CD8-positive, alpha-beta memory T cell (primary cell): ENCODE measurements at places on chromosomes 5 and 9. TPM values are rescaled to one million over a fixed set of nuclear protein-coding genes. Genes with fewer than 3 reads are reported as not detected.

DNA sequence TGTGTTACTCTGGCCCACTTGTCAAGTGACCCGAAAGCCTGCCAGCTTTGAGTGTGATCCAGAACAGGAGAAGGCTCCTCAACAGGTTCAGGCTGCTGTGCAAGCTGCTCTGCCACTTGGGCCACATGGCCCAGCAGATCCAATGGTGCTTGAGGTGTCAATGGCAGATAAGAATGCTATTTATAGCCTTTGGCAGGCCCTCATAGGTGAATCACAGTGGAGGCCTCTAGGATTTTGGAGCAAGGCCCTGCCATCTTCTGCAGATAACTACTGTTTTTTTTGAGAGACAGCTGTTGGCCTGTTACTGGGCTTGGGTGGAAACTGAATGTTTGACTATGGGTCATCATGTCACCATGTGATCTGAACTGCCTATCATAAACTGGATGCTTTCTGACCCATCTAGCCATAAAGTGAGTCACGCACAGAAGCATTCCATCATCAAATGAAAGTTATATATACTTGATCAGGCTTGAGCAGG, 180.8 kb downstream of the CARTPT start:
- no peak overlapping the region for H3K27ac ChIP-seq
- H3K4me3 ChIP-seq: no peak overlapping the region
- no peak for DNase-seq
- H3K27me3 ChIP-seq: no peaks in the 10 kb centered on the region
- H3K4me1 ChIP-seq: no peaks in the 10 kb centered on the region

GRCh38 chr5:56861893-56862485, 46.6 kb downstream of the MAP3K1 start:
- no peaks in the 10 kb centered on the region for H3K4me1 ChIP-seq
- no peak overlapping the region for H3K4me3 ChIP-seq
- no peaks in the 10 kb centered on the region for H3K27me3 ChIP-seq
- no peak for DNase-seq
- no peak overlapping the region for H3K27ac ChIP-seq

GRCh38 chr9:87516926-87517290, 19.2 kb downstream of the DAPK1 start:
- no peaks in the 10 kb centered on the region for H3K36me3 ChIP-seq
- H3K27me3 ChIP-seq: no peaks in the 10 kb centered on the region
- no peak overlapping the region for H3K27ac ChIP-seq
- no peaks in the 10 kb centered on the region for H3K4me1 ChIP-seq

- no peaks in the 10 kb centered on the region for H3K27me3 ChIP-seq
- no peaks in the 10 kb centered on the region for H3K4me1 ChIP-seq
- H3K4me3 ChIP-seq: no peak overlapping the region
Observed at GRCh38 chr5:76016258-76016657, 66.9 kb upstream of the SV2C start.

DNA sequence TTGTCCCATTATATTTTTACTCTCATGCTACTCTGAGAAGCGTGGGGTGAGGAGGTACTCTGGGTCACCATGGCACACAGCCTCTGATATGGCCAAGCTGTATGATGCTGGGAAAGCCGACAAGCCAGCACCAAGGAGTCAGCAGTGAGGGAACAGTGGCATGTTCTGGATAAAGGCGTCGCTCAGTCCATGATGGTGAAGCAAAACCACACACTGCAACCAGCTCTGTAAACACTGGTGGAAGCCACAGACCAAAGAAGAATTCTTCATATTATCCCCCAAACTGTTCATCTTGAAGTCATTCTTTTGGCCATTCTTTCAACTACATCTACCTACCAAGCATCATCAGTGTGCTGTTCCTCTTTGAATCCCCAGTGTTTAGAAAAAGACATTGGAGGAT, 264.6 kb downstream of the ARHGEF28 start:
- H3K4me3 ChIP-seq: no peak overlapping the region
- no peaks in the 10 kb centered on the region for H3K4me1 ChIP-seq
- no peaks in the 10 kb centered on the region for H3K27me3 ChIP-seq
- H3K36me3 ChIP-seq: no peaks in the 10 kb centered on the region

DNA sequence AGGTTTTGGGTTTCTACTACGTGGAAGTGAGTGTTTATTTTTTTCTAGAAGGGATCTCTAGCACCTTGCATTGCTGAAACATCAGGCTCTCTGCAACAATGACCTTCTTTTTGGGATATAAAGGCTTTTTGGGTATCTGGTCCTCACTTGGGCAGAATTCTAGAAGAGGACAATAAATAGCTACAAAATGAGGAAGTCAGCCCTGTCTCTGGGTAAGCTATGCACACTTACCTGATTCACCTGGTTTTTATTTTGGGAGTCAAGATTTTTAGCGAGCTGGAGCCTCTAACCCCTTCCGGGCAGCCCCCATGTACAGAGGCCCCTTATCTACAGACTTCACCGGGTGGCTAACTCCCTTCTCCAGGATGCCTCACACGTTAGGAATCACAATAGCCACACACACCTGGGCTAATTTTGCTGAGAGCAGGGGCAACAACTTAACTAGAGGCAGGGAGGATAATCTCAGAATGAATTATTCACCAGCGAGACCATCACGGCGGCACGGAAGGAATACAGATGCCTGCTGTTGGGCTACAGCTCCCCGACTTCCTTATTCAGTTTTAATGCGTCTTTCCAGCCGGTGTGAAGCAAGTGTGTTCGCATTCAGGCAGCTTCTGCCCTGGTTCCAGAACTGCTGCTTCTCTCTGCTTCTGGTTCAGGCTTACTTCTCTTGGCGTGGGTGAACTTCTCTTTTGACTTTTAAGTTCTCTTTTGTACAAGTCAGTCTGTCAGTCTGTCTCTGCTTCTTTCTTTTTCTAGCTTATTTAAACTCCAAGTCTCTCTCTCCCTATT, 341.0 kb upstream of the PANK3 start:
- no peak overlapping the region for H3K27ac ChIP-seq
- no peak for DNase-seq
- no peaks in the 10 kb centered on the region for H3K36me3 ChIP-seq

GRCh38 chr9:130240410-130241197, 25.0 kb upstream of the HMCN2 start:
- H3K36me3 ChIP-seq: no peaks in the 10 kb centered on the region
- H3K4me3 ChIP-seq: no peak overlapping the region
- peaks cover 25% of the 10 kb centered on the region for H3K4me1 ChIP-seq
- H3K27me3 ChIP-seq: no peaks in the 10 kb centered on the region

DNA sequence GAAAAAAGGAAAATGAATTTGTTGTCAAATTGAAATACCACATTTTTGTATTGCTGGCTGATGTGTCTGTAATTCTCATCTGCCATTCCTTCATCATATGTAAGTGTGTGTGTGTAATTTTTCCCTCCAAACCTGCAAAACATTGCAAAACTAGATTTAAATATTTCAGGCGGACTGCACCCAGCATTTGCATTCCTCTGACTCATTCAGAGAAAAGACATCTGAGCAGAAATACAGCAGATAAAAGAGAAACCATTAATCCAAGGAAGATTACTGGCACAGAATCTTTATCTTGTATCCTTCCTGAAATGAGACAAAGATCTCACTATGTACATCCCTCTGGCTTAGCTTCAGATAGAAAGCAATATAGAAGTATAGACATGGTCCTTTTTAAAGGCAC, 275.3 kb downstream of the TMEM38B start:
- H3K36me3 ChIP-seq: no peaks in the 10 kb centered on the region
- H3K4me3 ChIP-seq: no peak overlapping the region
- no peak for DNase-seq

DNA sequence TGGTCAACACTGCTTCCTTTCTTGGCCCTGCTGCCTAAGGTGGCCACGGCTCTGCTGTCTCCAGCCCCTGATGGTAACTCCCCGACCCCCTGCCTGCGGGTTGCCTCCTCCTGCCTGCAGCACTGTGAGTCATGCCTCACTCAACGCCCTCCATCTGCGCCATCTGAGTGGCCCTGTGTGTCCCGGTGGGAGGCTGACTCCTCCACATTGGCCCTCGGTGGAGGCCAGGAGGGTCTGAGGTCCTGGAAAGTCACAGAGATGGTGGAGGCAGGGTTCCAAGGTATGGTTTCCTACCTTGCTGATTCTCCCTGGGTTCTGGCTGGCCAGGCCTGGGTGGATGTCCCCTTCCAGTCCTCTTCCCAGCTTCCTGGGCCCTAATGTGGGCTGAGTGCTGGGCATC, 64.5 kb upstream of the ADAMTS2 start:
- no peak overlapping the region for H3K27ac ChIP-seq
- DNase-seq: no peak
- H3K27me3 ChIP-seq: no peaks in the 10 kb centered on the region
- H3K4me3 ChIP-seq: no peak overlapping the region

- no peaks in the 10 kb centered on the region for H3K36me3 ChIP-seq
- no peak overlapping the region for H3K4me3 ChIP-seq
- no peak for DNase-seq
- no peaks in the 10 kb centered on the region for H3K4me1 ChIP-seq
- H3K27ac ChIP-seq: no peak overlapping the region
Observed at GRCh38 chr5:146388386-146388785, 49.7 kb downstream of the POU4F3 start.

GRCh38 chr5:29702875-29703274, 1490.6 kb upstream of the CDH6 start:
- no peak overlapping the region for H3K27ac ChIP-seq
- no peaks in the 10 kb centered on the region for H3K27me3 ChIP-seq
- H3K4me1 ChIP-seq: no peaks in the 10 kb centered on the region
- no peak for DNase-seq
- H3K4me3 ChIP-seq: no peak overlapping the region

- DNase-seq: no peak
- H3K27me3 ChIP-seq: no peaks in the 10 kb centered on the region
- no peak overlapping the region for H3K4me3 ChIP-seq
- H3K27ac ChIP-seq: no peak overlapping the region
- peaks cover 58% of the 10 kb centered on the region for H3K4me1 ChIP-seq
Observed at GRCh38 chr5:80198399-80198798, 57.4 kb downstream of the SERINC5 start.

- no peaks in the 10 kb centered on the region for H3K4me1 ChIP-seq
- H3K27ac ChIP-seq: no peak overlapping the region
- DNase-seq: no peak
- no peaks in the 10 kb centered on the region for H3K27me3 ChIP-seq
Observed at GRCh38 chr9:75488719-75489110, 400.4 kb downstream of the OSTF1 start.

DNA sequence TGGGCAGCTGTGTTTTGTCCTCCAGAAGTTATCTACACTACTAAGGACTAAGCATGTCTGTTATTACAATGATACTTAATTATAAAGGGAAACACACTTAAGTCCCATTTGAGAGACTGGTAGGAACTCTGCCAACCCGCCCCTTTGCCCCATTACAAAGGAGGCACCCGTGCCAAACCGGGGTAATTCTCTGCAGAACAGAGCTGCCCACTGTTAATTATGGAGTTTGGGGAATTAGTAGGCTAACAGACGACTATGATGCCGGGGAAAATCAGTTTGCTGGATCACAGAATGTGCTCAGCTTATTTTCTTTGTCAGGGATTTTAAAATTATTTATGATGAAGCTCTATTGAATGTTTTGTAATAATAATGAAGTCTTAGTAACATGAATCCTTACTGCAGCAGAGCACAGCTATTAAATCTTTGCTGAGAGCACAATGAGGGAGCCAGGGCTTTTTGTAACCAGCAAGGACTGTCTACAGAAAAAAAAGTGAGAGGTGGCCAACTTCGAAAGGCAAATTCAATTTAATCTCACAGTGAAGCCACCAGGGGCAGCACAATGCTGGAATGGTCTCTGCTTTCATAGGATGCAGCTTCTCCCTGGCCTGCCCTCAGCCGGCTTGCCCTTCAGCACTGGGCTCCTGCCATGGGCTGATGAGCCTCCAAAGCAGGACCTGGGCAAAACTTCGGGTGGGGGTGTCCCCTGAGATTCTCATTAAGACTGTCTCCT, 134.5 kb downstream of the GNAQ start:
- no peak overlapping the region for H3K4me3 ChIP-seq
- H3K36me3 ChIP-seq: no peaks in the 10 kb centered on the region
- H3K4me1 ChIP-seq: no peaks in the 10 kb centered on the region

DNA sequence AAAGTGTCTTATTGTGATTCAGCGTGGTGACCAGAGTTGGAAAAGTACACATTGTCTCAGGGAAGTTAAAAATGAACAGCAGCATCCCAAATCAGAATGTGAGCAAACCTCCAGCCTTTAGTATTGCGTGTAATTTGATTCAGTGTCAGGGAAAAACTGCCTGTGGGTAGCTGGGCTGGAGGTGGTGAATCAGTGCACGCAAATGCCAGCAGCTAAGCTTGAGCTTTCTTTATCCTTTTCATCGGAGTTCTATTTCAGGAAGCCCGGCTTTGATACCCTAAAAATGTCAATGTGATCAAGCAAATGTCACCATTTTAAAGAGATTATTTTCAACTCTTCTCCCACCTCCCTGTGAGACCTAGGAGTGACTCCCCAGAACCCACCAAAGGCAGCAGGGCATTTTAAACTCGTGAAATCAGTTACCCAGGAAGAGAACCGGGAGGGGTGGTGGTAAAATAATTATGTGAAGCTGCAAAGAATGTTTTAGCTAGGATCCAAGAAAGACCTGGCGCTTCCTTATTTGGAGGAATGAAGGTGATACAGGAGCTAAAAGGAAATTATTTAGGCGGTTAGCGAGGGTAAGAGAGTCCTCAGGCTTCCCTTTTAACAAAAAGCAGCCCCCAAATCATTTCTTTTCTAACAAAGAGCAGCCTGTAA, 25.7 kb upstream of the C5orf47 start:
- peaks cover 10% of the 10 kb centered on the region for H3K4me1 ChIP-seq
- H3K27me3 ChIP-seq: no peaks in the 10 kb centered on the region
- DNase-seq: no peak
- H3K4me3 ChIP-seq: no peak overlapping the region
- H3K36me3 ChIP-seq: no peaks in the 10 kb centered on the region
- no peak overlapping the region for H3K27ac ChIP-seq

DNA sequence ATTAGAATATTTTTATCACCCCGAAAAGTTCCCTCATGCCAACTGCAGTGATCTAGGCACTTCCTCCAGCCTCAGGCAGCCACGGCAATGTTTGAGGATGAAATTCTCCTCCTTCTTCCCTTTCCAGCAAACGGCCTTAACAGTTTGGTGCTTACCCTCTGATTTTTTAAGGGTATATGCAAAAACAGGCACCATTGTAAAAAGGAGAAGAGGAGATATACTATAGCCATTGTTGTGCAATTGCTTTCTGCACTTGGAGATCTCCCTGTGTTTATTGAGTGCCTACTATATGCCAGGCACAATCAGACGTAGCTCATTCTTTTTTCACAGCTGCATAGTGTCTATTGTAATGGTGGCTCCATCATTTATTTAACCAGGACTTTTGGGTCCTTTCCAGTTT, 29.4 kb downstream of the GSN start:
- H3K36me3 ChIP-seq: no peaks in the 10 kb centered on the region
- DNase-seq: no peak
- H3K27me3 ChIP-seq: no peaks in the 10 kb centered on the region
- H3K4me3 ChIP-seq: no peak overlapping the region
- no peak overlapping the region for H3K27ac ChIP-seq

- H3K27ac ChIP-seq: no peak overlapping the region
- no peak overlapping the region for H3K4me3 ChIP-seq
- H3K4me1 ChIP-seq: no peaks in the 10 kb centered on the region
Observed at GRCh38 chr5:140033037-140033760, 9.9 kb downstream of the NRG2 start.

- no peaks in the 10 kb centered on the region for H3K4me1 ChIP-seq
- no peak overlapping the region for H3K4me3 ChIP-seq
- no peak overlapping the region for H3K27ac ChIP-seq
- H3K27me3 ChIP-seq: no peaks in the 10 kb centered on the region
- no peaks in the 10 kb centered on the region for H3K36me3 ChIP-seq
- no peak for DNase-seq
Observed at GRCh38 chr9:75213765-75214164, 125.5 kb downstream of the OSTF1 start.

Gene PCSK5
- 1.8 TPM for total RNA-seq

Gene NTRK2
- total RNA-seq: 0.26 TPM

Gene PRSS3
- total RNA-seq: 0.72 TPM

Gene SLC4A9
- not detected for total RNA-seq

Gene LRRC26
- not detected for total RNA-seq

Gene DNLZ
- 40.6 TPM for total RNA-seq

Gene ECSCR
- 0.83 TPM for total RNA-seq

Gene PDLIM7
- total RNA-seq: 30.4 TPM

Gene DAB2IP
- 0.27 TPM for total RNA-seq

Gene NMUR2
- not detected for total RNA-seq
